ENCODE measurements at places on chromosomes 3 and 15. TPM values are rescaled to one million over a fixed set of nuclear protein-coding genes. Genes with fewer than 3 reads are reported as not detected.

NOX5 gene
- 0.16 TPM for total RNA-seq

MUC20 gene
- total RNA-seq: 0.75 TPM

TMCO5A gene
- total RNA-seq: not detected

TAGLN3 gene
- total RNA-seq: not detected

P2RY1 gene
- total RNA-seq: 0.47 TPM

CKMT1A gene
- 1.8 TPM for total RNA-seq

RAB11A gene
- 326 TPM for total RNA-seq

CEP19 gene
- 2.7 TPM for total RNA-seq

GTF2E1 gene
- total RNA-seq: 15.4 TPM

SOX14 gene
- not detected for total RNA-seq

FGF12 gene
- total RNA-seq: 0.60 TPM

KCNH8 gene
- not detected for total RNA-seq

FURIN gene
- 65.2 TPM for total RNA-seq

Data from A549 treated with GW870086 at 1 μM for 4 hours (cell line).